ENCODE measurements at places on chromosomes 4 and X. TPM values are rescaled to one million over a fixed set of nuclear protein-coding genes. Genes with fewer than 3 reads are reported as not detected.

IGFBP7 gene
- total RNA-seq, result not detected

LONRF3 gene
- total RNA-seq, result 5.4 TPM

- DNase-seq, result peak; percentile 57
Observed at GRCh38 chr4:38664706-38665401, 855 bp downstream of the KLF3 start.

- no peak for DNase-seq
Observed at GRCh38 chr4:117249333-117249732, 164.0 kb upstream of the TRAM1L1 start.

GRCh38 chr4:147629783-147630730, 12.9 kb downstream of the TMEM184C start:
- no peak for DNase-seq

DNA sequence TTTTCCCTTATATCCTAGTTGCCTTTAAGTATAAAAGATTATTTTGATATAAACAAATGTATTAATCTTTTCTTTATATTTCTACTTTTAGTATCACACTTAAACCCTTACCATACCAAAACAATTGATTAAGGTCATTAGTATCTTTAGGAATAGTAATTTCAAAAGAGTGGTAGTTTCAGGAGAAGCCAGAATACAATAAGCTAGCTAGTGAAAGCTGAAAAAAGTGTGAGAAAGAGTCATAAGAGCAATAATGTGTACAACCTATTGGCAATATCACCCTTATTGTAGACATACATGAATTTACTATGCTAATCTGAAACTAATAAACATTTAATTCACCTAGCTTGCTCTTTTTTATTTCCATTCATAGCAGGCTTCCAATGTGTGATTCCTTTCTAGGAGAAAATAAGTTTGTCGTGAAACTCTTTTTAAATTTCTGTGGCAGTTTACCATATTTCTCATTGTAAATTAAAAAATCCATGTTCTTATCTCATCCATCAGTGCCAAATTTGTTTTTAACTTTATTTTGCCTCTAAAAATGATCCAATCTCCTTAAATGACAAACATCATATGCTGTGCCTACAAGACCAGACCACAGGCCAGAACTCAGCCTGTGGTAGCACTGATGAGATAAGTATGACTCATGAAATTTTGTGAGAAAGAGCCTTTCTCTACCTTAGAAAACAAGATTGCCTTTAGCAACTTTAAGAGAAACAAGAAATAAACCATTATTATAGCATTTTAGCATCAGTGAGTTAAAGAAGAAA, 8.1 kb downstream of the NEK1 start:
- DNase-seq, result peak; percentile 26

Data from activated naive CD4-positive, alpha-beta T cell treated with anti-CD3 and anti-CD28 coated beads for 36 hours (primary cell).